HCEC 1CT (cell line): ENCODE measurements at places on chromosomes 3 and 15.

DNA sequence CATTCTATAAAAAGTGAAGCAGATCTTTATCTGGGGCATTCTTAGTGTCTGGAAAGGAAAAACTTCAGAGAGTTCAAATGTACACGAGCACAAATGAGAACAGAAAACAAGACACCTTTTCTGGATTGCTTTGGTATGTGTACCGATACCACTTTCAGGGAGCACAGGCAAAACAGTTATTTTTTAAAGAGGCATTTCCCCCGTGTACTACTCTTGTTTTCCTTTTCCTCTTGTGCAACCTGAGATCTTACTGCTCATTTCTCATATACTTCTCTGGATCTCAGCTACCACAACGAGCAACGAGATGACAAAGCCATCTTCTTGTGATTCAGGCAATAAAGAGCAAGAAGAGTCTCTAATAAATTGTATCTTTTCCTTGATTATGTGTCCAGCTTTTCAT is 463.6 kb downstream of the SHQ1 start:
- DNase-seq: no peak

DNA sequence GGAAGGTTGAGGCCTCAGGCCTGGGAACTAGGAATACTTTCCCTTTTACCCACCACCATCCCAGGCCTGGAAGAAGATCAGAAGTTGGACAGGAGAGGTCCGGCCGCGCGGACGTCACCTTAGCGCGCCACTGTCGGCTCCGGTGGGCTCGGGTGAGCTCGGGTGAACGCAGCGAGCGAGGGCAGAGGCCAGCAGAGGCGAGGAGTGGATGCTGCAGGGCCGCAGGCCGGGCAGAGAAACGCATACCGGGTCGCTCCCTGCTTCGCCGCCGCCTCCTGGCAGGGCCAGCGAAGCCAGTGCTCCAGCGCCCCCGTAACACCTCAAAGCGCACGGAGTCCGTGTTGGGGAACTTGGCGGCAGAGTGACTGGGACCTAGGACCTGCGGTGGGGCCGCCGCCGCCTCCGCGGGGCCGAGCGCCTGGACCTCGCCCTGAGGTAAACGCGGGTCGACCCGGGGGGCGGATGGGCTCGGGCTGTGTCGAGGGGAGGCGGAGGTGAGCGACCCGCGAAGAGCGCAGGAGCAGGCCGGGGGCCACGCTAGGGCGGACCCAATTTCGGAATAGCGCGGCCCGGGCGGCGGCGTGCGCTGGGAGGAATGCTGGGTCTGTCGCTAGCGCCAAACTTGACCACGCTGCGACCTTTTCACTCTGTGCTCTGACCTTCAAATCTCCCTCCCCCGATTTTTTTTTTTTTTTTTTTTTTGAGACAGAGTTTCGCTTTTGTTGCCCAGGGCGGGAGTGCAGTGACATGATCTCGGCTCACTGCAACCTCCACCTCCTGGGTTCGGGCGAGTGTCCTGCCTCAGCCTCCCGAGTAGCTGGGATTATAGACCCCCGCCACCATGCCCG is 1.6 kb downstream of the CYP11A1 start:
- no peak for DNase-seq

DNA sequence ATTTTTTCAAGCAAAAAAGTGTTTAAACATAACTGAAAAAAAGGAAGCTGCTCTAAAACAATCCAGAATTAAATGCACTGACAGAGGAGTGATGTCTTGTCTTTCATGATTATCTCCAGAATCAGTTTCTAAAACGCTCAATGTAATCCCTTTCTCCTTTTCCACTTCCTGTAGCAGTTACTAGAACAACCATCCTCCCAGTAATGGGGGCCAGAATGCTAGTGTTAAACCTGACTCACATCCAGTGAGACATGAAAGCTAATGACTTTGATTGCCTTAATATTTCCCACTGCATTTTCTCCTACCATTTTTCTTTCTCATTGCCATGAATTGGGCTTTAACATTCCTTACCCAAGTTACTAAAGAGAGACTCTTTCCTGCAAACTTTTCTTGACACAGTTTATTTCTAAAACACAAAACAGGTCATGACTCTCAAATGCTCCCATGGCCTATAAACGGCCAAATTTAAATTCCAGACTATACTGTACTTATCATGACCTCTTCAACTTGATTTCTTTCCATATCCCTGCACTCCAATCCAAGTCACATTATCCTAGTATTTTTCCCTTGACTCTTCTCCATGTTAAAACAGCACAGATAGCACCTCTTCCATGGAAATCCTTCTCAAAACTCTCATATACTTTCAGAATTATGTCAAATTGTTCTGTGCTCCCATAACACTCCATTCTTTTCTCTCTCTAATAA is 341.4 kb downstream of the NAALADL2 start:
- DNase-seq: no peak

- no peak for DNase-seq
These were observed 490 bp downstream of the TOMM70 start for GRCh38 chr3:100400419-100400779.

DNA sequence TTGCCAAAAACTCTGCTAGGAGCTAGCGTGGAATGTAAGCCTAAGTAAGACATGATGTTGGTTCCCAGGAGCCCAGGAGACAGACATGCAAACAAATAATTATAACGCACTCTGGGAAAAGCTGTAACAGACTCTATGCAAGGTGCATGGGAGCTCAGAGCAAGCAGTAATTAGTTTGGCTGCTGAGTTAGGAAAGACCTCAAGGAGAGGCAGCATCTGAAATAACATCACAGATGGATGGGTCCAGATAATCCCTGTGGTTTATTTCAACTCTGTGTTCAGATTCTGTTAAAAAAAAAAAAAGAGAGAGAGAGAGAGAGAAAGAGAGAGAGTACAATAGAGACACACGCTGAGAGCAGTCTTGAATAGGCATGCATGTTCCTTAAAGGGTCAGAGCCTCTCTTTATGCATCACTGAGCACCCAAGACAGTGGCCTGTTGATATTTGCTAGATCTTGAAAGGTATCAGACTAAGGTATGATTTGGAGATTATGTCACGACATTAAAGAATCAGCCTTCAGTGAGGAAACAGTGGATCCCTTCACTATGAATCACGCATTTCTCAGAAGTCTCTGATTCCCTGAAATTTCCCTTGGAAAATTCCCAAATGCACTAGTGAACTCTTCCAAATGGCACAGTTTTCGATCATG is 124.4 kb upstream of the LIPC start:
- DNase-seq: peak; percentile 79

DNA sequence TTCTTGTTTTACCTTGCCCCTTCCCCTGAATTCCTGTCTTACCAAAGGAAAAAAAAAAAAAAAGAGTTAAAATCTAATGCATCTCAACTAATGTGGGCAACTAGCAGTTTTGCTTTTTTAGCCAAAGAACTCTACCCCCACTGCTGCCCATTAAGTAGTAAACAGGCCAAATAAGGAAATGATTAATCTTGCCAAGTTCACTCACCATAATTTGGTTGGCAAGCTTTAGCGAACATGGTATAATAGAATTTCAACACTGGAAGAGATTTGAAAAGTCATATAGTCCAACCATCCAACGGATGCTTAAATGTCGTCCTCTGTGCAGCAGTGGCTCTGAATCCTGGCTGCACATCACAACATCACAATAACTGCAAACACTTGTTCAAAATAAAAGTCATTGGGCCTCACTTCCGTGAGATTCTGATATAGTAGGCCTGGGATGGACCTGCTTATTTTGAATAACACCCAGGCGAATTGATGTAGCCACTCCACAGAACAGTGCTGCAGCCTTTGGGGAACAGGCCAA is 142.0 kb upstream of the UBE2E1 start:
- no peak for DNase-seq

DNA sequence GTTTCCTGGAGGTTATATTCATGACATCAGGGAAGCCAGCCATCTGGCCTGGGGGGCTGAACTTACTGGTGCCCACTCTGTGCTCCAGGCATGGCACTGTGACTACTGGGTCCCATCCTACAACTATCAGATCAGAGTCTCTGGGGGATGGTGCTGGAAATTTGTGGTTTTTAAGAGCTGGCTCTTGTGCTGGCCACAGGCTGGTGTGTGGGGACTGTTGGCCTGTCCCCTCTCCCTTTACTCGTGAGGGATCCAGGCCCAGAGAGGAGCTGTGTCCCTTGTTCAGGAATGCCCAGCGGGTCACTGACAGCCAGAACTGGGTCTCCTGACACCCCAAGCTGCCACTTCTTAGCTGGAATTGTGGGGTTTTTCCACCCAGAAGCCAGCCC is 44.5 kb upstream of the SEC22A start:
- no peak for DNase-seq

DNA sequence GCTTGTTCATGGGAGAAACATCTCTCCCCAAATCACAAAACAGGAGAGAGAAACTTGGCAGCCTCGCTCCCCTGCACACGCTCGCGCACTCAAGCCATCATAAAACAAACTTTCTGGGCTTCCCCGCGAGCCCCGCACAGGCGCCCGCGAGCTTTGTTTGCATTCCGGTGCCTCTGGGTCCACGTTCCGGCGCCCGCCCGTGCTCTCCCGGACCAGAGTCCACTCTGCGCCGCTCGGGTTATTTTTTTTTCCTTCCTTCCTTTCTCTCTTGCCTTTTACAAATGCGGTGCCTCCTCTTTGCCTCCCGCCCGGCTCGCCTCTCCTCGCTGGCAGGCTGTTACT is 363 bp downstream of the MAGI1 start:
- no peak for DNase-seq

DNA sequence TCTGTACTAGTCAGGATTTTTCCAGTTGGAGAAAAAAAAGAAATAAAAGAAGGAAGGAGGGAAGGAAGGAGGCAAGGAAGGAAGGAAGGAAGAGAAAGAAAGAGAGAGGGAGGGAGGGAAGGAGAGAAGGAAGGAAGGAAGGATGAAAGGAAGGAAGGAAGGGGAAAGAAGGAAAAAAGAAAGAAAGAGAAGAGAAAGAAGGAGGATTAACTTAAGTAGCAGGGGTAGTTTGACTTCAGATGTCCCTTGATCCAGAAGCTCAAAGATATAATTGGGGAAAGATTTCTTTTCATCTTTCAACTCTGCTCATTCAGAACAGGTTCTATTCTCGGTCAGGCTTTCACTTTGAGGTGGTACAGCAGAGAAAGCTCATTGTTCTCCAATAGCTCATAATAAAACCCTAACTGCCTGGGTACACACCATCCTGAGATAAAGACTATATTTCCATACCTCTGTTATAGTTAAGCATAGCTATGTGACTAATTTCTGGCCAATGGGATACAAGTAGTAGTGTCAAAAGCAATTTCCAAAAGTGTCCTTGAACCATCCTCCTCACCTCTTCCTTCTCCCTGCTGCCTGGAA is 23.5 kb upstream of the STT3B start:
- no peak for DNase-seq

- DNase-seq: no peak
These were observed 69.5 kb downstream of the KCNAB1 start for GRCh38 chr3:156189927-156190326.

- DNase-seq: no peak
These were observed 507 bp downstream of the DIPK2A start for GRCh38 chr3:143972155-143972504.

DNA sequence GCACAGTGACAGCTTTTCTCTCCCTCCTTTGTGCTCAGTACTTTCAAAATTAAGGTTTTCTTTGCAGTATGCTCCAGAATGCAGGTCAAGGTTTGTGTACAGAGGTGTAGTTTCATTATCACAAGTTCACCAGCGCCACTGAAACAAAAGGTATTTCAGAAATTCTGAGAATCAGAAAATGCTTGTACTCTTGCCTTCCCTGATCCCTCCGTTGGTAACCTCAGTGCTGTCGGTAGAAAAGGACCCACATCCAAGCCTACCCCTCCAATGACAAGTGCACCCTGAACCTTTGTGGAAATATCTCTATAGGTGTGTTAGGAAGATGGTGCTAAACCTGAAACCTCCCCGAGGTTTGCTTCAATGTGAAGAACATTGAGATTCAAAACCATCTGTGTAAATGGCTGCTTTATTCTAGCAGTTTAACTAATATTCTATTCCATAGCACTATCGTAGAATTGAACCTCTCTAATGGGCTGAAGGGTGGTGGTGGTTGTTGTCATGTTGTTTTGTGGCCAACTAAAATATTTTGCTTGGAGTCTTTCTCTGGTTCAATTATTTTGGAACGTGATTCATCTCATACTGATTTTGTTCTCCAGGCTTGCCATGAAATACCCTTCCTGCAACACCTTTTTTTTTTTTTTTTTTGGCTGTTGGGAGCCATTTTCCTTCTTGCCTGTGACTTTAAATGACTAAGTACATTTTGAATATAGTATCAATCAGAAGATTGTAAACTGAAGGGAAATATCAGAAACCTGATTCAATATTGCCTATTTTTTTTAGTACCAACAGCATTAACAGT is 20.7 kb downstream of the ZBTB38 start:
- DNase-seq: peak; percentile 45

- no peak for DNase-seq
These were observed 65.3 kb upstream of the GATM start for GRCh38 chr15:45443645-45444044.

DNA sequence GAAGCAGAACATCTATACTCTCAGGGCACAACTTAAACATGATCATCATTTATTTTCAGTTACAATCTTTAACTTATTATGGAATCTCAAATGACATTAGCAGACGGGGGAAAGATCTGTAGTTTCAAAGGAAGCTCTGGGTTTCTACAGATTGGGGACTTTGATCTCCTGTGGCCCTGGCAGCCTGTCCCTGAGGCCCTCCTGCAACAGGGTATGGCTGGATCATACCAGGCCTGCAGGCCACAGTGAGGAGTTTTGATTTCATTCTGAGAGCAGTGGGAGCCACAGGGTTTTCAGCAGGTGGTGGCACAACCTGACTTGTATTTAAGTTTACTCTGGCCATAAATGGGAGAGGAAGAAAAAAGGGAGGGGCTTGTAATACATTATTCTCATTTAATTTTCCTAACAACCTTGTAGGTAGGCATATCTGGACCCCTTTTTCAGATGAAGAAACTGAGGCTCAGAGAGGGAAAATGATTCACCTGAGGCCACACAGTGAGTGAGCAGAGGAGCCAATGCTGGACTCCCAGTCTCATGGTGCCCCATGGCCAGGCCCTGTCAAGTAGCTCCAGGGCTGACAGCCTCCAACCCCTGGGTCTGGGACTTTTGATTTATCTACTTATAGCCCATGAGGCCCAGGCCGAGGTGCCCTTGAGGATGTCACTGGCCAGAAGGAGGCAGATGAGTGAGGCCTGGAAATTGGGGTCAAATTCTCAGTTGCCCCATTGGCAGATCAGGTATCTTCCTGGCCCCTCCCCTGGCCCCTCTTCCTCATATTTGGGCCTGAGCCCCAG is 71.0 kb downstream of the ATP2B2 start:
- DNase-seq: no peak

GRCh38 chr15:86842199-86842598 is 762.5 kb downstream of the AGBL1 start:
- no peak for DNase-seq

DNA sequence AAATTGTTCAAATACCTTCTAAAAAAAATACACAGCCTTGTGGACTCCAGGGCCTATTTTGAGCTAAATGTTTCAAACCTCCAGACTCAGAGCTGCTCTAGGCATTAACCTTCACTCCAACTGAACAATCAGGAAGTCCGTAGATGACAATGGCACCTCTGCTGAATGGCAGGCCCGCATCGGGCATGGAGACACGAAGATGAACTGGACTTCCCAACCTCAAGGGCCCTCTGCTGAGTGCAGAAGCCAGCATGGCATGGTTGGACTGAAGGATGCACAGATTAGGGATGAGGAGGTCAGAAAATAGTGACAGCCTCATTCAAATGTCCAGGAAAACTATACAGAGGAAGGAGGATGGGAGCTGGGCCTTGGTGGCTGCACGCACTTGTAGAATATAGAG is 2.2 kb downstream of the FAM174B start:
- DNase-seq: no peak

- no peak for DNase-seq
These were observed 51.3 kb downstream of the CYP11A1 start for GRCh38 chr15:74316141-74316540.

- DNase-seq: peak; percentile 59
These were observed 171.4 kb downstream of the NSUN3 start for GRCh38 chr3:94234177-94234788.

GRCh38 chr15:100259266-100259665 is 82.5 kb downstream of the ADAMTS17 start:
- DNase-seq: no peak
